CD4-positive, alpha-beta T cell (primary cell): ENCODE measurements at places on chromosomes 16 and 17.

DNA sequence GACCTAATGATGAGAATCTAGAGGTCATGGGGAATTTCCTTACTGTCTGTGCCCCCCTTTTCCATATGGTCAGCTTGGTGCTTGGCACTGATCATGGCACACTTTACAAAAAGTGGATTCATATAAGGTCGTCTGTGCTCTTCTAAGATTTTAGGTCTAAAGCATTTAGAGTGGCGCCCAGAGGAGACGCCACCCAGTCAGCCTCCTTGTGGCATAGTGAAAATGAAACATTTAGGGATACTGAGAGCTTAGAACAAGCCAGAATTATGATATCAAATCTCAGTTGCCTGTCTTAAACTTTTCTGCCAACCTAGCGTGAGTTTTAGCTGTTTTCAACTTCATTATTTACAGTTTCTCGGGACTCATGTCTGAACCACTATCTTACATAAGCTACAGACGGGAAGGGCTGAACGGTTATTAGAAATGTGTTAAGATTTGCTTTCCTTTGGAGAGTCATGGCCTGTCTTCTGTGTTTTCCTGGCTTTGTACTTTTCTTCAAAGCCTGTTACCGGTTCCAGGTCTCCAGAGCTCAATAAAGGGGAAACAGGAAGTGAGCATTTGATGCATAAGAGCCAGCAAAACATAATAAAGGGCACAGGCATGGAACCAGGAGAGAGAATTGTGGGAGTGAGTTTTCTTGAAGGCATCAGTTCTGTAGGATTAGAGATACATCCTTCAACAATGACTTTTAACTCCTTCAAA lies 13.7 kb downstream of the ZNRF1 start:
- no peak for DNase-seq

- no peak for DNase-seq
Observed at GRCh38 chr17:66643815-66644710, 190.9 kb upstream of the CACNG5 start.

- DNase-seq, result peak; percentile 63
Observed at GRCh38 chr17:18217412-18218015, 7.9 kb upstream of the LLGL1 start.

- no peak for DNase-seq
Observed at GRCh38 chr17:47368262-47368661, 44.5 kb downstream of the EFCAB13 start.

- no peak for DNase-seq
Observed at GRCh38 chr16:88545781-88546180, 24.4 kb upstream of the ZC3H18 start.

- peak; percentile 43 for DNase-seq
Observed at GRCh38 chr17:16287563-16288027, 65.7 kb downstream of the CENPV start.

DNA sequence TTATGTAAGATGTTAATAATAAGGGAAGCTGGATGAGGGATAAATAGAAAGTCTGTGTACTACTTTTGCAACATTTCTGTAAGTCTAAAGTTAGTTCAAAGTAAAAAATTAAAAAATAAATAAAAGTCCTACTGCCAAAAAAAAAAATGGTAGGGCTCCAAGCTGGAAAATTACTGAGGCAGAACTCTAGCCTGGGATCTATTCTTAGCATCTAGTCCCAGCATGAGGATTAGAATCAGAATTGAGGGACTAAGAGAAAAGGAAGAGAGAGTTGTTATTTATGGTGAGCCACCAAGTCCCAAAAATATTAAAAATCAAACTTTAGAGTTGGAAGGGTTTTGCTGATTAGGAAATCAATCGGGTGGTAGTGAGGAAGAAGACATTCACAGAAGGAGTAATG lies 110.3 kb downstream of the CYB561 start:
- DNase-seq, result no peak

DNA sequence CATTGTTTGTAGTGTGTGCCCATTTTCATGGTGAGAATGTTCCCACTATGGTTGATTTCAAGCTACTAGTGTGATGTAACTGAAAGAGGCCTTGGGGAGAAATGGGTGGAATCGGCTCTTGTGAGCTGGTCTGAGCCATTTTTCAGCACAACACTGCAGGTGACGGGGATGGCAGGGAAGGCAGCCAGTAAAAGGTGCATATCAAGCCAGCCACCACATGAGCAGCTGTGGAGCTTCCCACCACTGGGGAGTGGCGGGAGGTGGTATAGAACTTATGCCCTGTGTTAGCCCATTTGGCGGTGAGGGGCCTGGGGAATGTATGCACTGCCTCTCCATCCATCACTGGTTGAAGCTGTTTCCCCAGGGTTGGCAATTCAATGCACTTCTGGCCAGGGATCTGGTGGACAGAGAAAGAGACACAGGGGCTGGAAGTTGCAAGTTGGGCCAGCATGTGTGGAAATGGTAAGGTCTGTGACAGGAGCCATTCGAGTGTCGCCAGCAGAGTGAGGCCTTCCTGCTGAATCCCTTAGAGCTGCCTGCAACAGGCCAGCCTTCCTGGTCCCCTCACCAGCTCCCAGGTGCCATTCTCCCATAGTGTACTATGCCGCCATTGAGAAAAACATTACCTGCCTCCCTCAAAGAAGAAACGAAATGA lies 31.7 kb upstream of the BRD7 start:
- DNase-seq, result no peak

DNA sequence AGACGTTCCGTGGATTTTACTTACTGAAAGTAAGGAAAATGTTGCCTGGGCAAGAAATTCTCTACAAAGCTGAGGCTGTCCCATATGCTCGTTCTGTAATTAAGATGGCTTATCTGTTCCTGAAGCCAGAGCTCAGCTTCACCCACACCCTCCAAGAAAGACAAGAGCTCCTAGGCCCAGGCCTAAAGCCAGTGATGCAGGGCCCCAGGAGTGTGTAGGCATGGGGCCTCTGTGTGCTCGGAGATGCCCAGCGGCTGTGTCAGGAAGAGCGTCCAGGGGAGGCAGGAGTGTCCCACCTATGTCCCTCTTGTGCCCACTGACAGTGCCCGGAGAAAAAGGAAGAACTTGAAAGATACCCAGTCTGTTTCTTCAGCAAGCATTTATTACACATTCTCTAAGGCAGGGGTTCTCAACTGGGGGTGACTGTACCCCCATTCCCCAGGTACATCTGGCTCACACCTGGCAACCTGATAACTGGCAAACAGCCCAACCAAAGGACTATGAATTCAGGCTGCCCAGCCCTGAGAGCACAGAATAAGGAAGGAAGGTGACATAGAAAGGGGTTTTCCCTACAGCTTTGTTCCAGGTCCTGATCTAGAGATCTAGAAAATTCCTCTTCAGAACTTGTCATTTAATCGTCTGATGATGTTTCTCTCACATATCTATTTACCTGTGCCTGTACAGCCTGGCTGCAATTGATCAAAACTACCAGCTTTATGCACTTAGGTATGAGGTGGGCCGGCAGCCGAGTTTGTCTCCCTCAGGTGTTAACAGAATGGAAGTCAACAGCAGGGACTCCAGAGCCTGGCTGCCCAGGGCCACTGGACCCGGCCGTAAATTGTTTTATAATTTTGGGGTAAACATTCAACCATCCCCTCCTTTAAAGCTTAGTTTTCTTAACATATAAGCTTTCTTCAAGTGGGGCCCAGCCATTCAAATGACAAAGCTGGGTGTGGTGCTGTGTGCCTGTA lies 12.0 kb downstream of the SNN start:
- DNase-seq, result peak; percentile 26

DNA sequence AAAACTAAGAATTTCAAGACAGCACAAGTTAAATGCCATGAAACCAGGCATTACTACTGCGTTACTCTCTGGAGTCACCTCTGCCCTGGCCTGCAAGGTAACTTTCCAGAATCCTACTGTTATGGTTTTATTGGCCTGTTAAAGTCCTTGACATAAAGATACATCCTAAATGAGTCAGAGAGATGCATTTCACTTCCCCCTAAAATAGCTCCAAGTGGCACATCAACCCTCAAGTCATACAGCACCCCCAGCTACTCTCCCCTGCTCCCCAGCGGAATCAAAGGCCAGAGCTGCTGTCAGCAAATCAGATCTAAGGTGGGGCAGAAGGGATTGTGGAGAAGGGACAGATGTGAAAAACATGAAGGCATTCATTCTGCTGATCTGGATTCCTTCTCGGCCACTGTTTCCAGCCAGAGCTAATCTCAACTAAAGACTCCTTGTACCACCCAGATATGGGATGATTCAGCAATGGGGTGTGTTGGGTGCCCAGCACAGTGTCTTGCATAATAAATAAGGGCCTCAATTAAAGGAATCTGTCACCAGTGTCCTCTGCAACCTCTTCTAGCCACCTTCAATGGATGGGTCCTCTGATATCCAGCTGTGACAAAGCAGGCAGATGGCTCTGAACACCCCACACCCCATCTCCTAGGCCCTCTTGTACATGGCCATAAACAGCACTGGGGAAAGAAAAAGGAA lies 8.5 kb upstream of the CCL1 start:
- no peak for DNase-seq

DNA sequence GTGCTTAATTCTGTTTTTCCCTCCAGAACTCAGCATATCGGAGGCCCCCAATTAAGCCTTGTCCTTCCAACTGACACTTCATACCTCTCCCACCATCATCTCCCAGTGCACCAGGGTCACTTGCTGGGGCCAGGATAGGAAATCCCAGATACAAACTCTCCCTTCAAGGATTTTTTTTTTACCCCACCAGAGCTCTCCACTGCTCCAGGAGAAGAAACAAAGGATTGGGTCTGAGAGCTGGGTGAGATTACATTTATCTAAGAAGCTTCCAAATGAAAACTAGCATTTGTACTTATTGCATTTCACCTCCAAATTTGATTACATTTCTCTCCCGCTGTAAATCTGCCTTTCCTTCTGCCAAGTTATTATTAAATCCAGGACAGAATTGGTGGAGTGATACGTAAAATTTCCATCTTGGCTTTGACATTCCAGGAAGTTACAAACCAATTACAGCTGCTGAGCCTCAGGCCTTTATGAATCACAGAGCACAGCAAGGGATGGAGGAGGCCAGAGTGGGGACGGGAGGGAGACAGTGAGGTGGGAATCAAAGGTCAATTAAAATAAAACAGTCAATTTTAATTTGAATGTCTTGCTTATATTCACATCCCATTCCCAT lies 123.5 kb downstream of the USP31 start:
- no peak for DNase-seq

GRCh38 chr17:76528528-76529223 lies 8.8 kb downstream of the CYGB start:
- DNase-seq, result no peak

DNA sequence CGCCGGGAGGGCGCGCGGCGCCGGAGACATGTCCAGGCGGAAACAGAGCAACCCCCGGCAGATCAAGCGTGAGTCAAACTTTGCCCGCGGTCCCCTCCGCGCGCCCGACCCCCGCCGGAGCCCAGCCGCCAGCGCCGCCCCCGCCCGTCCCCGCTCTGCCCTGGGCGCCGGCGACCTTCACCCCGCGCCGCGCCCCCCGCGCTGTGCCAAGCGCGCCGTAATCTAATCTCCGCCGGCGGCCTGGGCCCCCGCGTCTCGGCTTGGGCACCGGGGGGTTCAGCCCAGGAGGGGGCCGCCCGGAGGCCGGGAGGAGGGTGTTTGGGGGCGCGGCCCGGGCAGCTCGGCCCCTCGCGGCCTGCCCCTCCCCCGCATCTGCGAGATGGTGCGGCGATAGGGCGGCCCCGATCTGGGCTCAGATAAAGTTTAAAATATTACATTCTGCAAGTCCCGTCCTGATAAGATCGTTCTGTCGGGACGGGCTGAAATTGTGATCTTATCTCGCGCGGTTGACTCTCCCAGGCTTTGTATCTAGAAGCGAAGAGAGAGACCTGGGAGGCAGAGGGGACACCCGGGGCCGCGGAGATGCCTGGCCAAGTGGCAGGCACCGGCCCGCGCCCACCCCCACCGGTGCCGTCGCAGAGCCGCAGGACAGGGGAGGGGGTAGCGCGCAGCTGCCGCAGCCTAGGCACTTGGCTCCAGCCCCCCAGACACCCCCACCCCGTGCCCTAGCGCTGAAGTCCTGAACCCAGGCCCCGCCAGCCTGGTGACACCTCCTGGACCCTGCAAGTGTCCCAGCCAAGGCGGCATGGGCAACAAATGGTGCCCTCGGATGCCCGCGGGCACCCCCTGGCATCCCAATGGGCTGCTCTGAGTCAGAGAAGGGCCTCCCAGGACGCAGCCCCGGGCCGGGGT lies 787 bp downstream of the ZFPM1 start:
- DNase-seq, result peak; percentile 45

DNA sequence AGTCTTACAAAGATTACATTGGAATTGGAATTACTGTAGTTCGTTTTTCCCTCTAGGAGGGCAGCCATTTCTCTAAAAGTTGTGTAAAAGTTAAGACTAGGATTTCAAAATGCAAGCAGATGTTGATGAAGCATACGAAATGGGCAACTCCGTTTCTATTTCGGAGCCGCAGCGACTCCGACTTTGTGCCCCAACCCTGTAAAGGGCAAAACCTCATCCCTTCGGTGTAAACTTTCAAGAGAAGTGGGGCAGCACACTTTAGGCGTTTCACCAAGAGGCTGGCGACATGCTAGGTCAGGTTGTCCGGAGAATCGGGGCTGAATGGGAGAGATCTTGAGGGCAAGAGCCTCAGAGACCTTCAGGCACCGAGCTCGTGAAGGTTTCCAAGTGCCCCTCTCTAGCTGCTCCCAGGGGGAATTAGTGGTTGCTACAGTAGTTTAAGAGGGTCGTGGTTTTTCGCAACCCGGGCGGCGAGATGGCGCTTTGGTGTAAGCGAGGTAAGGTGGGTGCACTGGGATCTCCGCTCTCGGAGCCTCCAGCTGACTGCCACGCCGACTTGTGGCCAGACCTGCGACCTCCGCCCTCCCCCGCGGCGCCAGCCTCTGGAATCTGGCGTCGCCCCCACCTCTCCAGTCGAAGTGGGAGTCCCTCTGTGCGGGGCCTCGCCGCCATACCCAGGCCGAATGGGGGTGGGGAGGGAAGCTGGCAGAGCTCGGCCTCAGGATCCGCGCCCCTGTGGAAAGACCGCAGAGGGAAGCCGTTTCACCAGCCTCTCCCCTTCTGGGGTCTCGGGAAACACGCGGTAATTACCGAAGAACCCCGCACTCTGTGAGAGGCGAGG lies 1.0 kb upstream of the HEXIM2 start:
- DNase-seq, result peak; percentile 41

- peak; percentile 68 for DNase-seq
Observed at GRCh38 chr16:84597931-84598351, 19.9 kb downstream of the COTL1 start.

- DNase-seq, result no peak
Observed at GRCh38 chr17:55463600-55463999, 42.0 kb upstream of the MMD start.

DNA sequence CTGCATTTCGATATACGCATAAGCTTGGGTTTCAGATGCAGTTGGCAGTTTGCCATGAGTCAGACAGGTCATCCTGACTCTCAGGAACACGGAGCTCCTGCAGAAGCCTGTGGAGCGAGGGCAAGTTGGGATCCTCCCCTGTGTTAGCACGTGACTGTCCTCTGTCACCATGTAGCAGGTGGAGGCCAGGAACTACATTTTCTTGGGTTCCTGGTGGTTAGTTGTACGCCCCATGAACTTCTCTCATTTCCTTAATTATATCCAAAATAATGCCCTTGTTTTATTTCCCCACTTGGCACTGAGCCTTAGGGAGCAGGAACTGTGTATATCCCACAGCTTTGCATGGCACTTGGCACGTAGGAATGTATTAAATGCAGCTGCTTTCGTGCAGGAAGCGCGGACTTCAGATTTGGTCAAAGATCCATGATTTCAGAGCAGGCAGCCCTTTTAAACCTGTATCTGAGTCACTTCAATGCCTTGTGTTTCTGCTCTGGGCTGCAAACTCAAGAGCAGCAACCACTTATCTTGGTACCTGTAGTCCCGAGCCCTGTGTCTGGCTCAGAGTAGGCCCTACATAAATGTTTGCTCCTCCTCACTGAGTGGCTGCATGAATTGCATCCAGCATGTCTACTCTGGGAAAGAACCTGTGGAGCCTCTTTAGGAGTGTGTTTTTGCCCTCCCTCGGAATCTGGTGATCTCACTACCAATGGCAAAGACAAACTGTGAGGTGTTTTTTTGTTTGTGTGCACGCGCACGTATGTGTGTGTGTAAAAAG lies 428.4 kb downstream of the MAF start:
- DNase-seq, result no peak
